ENCODE measurements at places on chromosomes 2 and 18. TPM values are rescaled to one million over a fixed set of nuclear protein-coding genes. Genes with fewer than 3 reads are reported as not detected.

DNA sequence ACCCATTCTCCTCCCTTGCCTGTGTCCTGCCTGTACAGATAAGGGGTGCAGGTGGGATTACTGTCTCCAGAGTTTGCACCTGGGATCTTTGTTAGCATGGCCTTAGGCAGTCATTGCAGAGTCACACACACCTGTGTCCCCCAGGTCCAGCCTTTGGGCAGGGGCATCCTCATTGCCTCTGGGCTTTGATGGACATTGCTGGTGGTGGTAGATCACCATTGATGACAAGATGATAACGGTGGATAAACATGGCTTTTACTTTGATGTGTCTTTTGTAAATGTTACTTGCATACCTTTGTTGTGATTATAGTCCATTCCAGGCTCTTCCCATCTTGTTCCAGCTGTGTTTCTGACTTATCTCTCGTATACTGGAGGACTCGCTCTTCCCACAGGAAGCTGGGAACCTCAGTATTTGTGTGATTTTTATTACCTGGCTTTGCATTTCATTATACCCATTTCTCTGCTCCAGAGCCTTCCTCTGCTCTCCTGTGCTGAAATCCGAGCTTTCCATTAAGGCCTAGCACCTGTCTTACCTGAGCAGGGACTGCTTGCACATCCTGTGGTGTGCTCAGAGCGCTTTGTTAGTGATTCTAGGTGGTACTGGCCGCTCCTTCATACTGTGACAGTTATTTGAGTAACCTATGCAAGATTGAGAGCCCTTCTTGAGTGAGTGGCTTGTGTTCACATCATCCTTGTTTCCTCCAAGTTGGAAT lies 79.2 kb downstream of the PTPRM start:
- H3K27ac ChIP-seq: no peak overlapping the region
- no peaks in the 10 kb centered on the region for H3K27me3 ChIP-seq
- H3K4me3 ChIP-seq: no peak overlapping the region
- no peak for DNase-seq
- H3K4me1 ChIP-seq: peaks cover 10% of the 10 kb centered on the region

- DNase-seq: peak; percentile 90
- H3K4me3 ChIP-seq: peak overlapping the region; percentile 57
- H3K4me1 ChIP-seq: peaks cover 30% of the 10 kb centered on the region
- H3K27ac ChIP-seq: peak overlapping the region; percentile 78
- H3K36me3 ChIP-seq: no peaks in the 10 kb centered on the region
- no peaks in the 10 kb centered on the region for H3K27me3 ChIP-seq
Measured at GRCh38 chr2:45681675-45682074, 30.2 kb downstream of the PRKCE start.

DNA sequence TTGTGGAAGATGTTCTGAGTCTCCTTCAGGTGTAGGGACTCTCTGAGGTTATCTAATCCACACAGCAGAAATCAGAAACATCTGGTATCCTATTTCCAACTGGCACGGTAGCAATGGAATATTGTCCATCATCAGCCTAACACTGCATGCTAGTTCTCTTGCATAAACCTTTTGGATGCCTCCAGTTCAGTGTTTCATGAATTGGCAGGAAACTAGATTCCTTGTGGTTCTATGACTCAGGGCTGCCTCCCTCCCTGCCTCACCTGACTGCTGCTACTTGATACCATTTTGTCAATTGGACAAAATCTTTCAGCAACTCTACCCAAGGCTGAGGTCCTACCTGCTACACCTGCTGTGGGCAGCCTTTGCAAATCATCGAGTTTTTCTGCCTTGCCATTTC lies 130.9 kb downstream of the TPGS2 start:
- peaks cover 81% of the 10 kb centered on the region for H3K4me1 ChIP-seq
- H3K27ac ChIP-seq: peak overlapping the region; percentile 15
- H3K36me3 ChIP-seq: peaks cover 32% of the 10 kb centered on the region
- no peak overlapping the region for H3K4me3 ChIP-seq
- DNase-seq: peak; percentile 81

The RUFY4 gene
- total RNA-seq: not detected

The TRAPPC8 gene
- 24.7 TPM for total RNA-seq

DNA sequence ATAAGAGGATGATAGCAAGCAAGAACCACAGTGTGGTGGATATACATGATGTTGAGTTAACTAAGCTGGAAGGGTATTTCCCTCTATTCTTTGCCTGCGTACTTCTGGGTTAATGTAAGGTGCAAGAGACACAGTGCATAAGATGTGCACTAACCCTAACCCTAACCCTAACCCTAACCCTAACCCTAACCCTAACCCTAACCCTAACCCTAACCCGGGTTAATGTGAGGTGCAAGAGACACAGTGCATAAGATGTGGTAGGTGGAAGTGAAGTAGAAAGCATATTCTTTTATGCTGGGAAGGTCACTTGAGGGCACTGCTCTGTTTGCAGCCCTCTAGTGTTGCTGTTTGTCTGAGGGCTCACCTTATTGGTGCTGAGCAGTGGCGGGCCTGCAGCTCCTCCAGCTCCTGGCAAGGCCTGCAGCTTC lies 181.5 kb upstream of the ITGA4 start:
- no peaks in the 10 kb centered on the region for H3K36me3 ChIP-seq
- H3K4me3 ChIP-seq: no peak overlapping the region
- H3K4me1 ChIP-seq: no peaks in the 10 kb centered on the region
- H3K27me3 ChIP-seq: no peaks in the 10 kb centered on the region

DNA sequence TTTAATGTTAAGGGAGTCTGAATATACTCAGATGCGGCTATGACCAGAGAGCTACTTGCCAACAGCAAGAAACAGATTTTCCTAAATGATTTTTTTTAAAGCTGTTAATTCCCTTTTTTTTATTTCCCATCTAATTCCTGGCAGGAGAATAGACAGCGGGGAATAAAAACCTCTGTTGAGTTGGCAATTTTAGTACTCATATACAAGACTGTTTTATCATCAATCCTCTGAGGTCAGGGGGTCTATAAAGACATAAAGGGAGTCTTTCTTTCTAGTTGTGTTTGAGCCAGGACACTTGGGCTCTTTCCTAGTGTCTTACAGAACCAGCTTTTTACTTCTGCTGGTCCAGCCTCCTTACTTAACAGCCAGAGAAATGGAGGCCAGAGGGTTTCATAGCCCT lies 29.4 kb downstream of the MAIP1 start:
- peaks cover 12% of the 10 kb centered on the region for H3K4me1 ChIP-seq
- H3K4me3 ChIP-seq: no peak overlapping the region
- no peaks in the 10 kb centered on the region for H3K36me3 ChIP-seq
- no peaks in the 10 kb centered on the region for H3K27me3 ChIP-seq
- no peak overlapping the region for H3K27ac ChIP-seq

The UGT1A3 gene
- not detected for total RNA-seq

DNA sequence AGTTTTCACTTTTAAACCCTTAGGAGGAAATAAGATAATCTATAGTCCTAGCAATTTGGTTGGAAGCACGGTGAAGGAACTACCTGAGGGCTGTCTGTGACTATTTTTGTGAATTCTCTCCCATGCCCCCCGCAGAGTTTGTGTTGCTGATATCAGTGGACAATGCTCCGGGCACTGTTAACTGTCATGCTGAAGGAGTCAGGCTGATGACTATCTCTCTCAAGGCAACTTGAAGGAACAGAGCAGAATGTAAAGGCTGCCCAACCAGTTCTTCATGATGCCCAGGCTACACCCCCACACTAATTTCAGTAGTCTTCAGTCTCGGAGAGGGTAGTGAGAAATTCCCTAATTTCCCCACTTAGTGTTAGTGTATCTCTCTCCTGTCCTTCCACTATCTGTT lies 21.6 kb upstream of the RAB6C start:
- no peak for DNase-seq
- H3K27ac ChIP-seq: no peak overlapping the region
- no peak overlapping the region for H3K4me3 ChIP-seq
- H3K27me3 ChIP-seq: no peaks in the 10 kb centered on the region
- H3K4me1 ChIP-seq: no peaks in the 10 kb centered on the region

DNA sequence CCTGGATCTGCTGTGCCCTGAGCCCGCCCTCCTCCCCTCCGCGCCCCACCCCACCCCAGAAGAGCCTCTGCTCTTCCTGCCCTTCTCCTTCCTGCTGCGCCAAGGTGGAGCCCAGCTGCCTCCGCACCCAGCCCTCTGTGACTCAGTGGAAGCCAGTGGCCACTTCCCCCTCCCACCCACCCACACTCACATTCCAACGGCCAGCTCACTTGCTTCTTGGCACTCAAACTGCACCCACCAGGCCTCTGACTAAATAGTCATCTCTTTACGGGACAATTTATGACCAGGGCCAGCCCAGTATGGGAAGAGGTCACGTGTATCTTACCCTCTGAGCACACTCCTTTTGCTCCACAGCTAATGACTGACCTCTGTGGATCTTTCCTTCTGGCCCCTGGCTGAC lies 150.4 kb upstream of the SLC1A4 start:
- no peaks in the 10 kb centered on the region for H3K36me3 ChIP-seq
- peak overlapping the region; percentile 46 for H3K4me3 ChIP-seq
- H3K27ac ChIP-seq: peak overlapping the region; percentile 81
- peak; percentile 95 for DNase-seq

The SCYGR7 gene
- not detected for total RNA-seq

The ANKRD23 gene
- total RNA-seq: 1.3 TPM

GRCh38 chr18:32621034-32621433 lies 150.4 kb upstream of the GAREM1 start:
- no peak for DNase-seq
- peaks cover under 1% of the 10 kb centered on the region for H3K27me3 ChIP-seq
- no peak overlapping the region for H3K4me3 ChIP-seq
- 0 out of 2 replicates have a peak, but pooled peaks cover 4% of the 10 kb centered on the region for H3K36me3 ChIP-seq

The CSRNP3 gene
- not detected for total RNA-seq
